ENCODE measurements at places on chromosomes 2 and 18. TPM values are rescaled to one million over a fixed set of nuclear protein-coding genes. Genes with fewer than 3 reads are reported as not detected.

IL36B gene
- not detected for total RNA-seq

GCFC2 gene
- 26.0 TPM for total RNA-seq

MZT2B gene
- total RNA-seq: 127 TPM

CACNB4 gene
- 0.30 TPM for total RNA-seq
